OCI-LY7 (cell line): ENCODE measurements at places on chromosomes 1 and 21.

DNA sequence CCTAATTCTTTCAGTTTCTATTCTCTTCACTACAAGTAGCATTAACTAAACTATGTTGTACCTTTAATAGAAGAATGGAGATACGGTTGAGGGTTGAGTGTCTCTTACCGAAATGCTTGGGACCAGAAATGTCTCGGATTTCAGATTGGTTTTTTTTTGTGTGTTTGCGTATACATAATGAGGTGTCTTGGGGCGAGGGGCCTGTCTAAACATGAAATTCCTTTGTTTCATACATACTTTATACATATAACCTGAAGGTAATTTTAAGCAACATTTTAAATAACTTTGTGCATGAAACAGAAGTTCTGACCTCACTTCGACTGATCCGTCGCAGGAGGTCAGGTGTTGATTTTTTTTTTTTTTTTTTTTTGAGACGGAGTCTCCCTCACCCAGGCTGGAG lies 36.3 kb upstream of the MYOCOS start:
- DNase-seq = no peak

GRCh38 chr21:27498025-27498424 lies 531.1 kb upstream of the ADAMTS5 start:
- no peak for DNase-seq

DNA sequence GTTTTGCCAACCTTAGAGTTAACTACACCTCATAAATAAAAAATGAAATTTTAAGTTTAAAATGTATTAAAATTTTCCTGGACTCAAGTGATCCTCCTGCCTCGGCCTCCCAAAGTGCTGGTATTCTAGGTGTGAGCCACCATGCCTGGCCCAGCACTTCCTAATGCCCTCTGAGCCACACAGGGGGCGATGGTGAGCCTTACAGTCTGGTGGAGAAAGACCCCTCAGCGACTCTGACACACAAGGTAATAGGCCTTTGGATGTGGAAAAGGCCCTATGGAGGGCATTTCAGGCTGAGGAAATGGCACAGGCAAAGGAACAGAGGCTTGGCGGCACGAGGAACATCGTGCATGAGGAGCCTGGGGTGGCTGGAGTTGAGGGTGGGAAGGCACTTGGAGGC lies 6.7 kb downstream of the CITED4 start:
- no peak for DNase-seq

- no peak for DNase-seq
Measured at GRCh38 chr1:165747632-165748447, 20.8 kb downstream of the TMCO1 start.

DNA sequence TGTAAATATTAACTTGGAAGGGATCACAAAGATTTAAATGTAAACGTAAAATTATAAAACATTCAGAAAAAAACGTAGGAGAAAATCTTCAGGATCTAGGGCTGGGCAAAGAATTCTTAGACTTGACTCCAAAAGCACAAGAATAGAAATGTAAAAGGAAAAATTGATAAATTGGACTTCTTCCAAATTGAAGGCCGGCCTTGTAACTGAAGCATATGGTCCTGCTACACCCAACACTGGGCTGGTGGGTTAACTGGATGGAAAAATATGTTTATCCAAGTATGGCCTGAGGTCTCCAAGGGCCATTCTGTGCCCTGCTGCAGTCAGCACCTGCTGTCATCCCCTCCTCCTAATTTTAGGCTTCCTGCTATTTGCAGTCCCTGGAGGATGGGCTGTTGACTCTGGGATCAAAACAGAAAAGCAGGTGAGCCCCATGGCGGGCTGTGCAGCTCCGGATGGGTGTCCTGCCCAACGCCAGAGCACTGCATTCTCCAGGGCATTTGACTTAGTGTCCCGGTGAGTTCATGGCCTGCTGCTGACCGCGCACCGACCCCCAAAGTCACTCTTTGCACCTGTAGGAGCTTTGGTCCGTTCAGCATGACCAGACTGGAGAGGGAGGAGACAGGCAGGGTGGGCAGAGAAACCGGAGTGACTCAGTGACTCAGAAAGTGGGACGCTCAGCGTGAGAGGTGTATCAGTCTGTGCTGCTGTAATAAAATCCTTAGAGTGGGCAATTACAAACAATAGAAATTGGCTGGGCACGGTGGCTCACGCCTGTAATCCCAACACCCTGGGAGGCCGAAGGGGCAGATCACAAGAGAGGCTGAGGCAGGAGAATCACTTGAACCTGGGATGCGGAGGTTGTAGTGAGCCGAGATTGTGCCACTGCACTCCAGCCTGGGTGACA lies 6.1 kb upstream of the AIRE start:
- no peak for DNase-seq

GRCh38 chr1:109615879-109616278 lies 3.5 kb downstream of the GNAT2 start:
- DNase-seq = peak; percentile 55

DNA sequence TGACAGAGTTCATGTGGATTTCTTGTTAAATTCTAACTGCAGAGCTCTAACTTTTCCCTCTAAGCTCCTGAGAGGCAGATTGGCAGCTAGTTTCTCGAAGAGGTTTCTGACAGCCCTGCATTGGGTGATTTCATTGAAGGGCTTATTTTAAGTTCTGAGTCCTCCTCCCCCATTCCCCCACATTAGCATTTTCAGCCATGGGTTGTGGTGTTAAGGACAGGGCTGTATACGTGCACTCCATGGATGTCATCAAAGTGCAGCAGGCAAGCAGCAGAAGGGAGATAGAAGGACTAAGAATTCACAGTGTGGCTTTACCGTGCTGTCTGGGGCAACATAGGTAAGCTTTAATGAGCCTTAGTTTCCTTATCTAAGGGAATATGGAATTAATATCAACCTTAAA lies 19.0 kb downstream of the CRYZ start:
- DNase-seq = no peak

DNA sequence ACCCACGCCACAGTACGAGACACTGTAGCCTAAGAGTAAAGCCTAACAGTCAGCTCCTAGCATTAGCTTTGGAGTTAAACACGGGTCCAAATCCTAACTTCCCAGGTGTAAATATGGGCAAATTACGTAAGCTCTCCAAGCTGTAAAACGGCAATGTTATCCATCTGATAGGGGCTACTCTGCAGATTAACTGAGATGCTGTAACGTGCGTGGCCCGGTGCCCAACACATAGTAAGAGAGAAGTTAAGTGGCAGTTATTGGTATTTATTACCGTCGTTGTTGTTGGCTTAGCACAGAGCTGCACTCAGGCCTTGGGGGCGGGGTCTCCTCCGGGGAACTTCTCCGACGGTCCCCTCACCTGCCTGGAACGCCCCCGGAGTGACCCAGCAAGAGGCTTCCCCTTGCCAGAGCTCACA lies 457 bp downstream of the TRAPPC3 start:
- no peak for DNase-seq

GRCh38 chr1:63407002-63407401 lies 39.6 kb downstream of the ALG6 start:
- DNase-seq = no peak

GRCh38 chr1:202858789-202859414 lies 30.0 kb downstream of the RABIF start:
- DNase-seq = no peak

- no peak for DNase-seq
Measured at GRCh38 chr1:204003536-204003935, 69.4 kb upstream of the SOX13 start.

DNA sequence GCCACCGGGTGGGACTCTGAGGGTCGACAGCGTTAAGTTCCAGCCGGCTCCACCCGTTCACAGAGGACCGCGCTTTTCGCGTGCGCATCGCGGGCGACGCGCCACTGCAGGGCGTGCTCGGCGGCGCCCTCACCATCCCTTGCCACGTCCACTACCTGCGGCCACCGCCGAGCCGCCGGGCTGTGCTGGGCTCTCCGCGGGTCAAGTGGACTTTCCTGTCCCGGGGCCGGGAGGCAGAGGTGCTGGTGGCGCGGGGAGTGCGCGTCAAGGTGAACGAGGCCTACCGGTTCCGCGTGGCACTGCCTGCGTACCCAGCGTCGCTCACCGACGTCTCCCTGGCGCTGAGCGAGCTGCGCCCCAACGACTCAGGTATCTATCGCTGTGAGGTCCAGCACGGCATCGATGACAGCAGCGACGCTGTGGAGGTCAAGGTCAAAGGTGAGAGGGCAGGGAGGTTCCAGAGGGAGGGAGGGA lies 4.9 kb downstream of the BCAN start:
- DNase-seq = no peak

DNA sequence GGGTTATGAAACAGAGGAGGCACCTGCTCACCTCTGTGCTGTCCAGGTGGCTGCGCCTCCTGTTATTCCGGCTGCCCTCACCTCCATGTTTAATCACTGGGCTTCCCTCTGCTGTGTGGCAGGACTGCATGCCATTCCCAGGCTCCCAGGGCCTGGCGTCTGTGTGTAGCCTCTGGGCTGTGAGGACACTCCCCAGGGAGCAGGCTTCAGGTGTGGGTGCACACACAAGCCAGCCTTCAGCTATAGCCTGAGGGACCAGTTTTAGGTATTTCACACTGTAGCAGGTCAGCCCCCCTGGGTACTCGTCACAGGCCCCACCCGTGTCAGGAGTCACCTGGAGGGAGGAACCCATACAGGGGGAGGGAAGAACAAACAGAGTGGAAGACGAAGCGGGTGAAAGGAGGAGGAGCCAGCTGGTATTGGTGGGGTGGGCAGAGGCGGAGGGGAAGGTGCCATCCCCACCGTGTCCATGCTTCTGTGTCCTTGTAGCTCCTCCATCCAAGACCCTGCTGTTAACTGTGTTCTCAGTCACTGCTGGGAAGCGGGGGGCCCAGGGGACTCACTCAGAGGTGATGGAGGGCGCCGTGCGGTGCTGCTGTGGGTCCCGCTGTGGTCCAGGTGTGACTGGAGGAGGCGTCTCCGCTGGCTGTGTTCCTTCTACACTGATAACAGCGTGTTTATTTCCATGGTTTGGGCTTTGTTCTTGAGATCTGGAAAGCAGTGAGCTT lies 158.6 kb downstream of the PGBD5 start:
- no peak for DNase-seq

GRCh38 chr1:221611656-221612046 lies 130.2 kb downstream of the DUSP10 start:
- no peak for DNase-seq

GRCh38 chr1:25994402-25995150 lies 3.3 kb downstream of the PAFAH2 start:
- no peak for DNase-seq

DNA sequence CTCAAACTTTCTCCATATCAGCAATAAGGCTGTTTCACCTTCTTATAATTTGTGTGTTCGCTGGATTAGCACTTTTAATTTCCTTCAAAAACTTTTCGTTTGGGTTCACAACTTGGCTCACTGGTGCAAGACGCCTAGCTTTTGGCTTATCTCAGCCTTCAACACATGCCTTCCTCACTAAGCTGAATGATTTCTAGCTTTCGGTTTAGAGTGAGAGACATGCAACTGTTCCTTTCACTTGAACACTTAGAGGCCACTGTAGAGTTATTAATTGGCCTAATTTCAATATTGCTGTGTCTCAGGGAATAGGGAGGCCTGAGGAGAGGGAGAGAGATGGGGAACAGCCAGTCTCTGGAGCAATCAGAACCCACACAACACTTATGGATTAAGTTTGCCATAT lies 41.2 kb upstream of the IFNLR1 start:
- no peak for DNase-seq

GRCh38 chr1:92901699-92902405 lies 59.4 kb downstream of the DIPK1A start:
- DNase-seq = no peak
